ENCODE measurements at places on chromosomes 3 and 15.

DNA sequence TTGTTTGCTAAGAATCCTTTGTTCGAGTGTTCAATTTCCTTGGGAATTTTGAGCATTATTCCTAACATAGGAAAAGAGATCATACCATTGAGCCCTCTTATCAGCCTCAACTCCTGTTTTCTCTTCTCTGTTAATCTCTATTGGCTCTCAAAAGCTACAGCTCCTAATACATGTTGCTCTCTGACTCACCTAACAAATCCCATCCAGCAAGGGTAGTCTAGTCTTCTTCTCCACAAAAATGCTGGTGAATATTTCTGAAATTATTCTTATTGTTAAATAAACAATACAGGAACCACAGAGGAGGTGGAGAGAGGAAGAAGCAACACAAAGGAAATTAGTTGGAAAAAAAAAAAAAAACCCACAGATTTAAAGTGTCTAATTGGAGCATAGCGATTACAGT is 325.8 kb upstream of the NAALADL2 start:
- DNase-seq: no peak

GRCh38 chr3:107432013-107432515 is 54.8 kb downstream of the CCDC54 start:
- DNase-seq: no peak

DNA sequence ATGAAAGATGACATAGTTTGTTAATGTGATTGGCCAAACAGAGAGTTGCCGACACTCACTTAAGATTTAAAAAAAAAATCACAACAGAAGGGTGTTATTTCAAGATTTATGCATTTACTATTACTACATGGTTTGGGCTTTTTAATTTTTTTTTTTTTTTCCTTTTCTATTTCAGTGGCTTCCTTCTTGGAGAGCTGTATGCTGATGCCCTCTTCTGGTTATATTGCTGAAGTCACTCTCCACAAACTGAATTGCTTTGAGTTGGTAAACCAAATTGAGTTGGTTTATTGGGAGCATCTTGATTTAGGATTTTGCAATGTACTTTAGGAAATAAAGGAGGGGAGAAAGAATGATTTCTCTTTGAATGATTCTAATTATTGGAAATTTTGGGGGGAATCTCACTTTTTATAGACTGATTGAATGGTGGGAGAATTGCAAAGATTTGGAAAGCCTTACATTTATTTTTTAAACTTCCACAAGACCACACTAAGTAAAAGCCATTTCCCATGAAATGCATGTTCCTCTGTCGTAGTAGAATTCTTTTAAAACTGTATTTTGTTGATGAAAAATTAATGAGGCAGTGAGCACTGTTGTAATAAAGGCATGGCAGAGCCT is 186.6 kb upstream of the FEZF2 start:
- no peak for DNase-seq

DNA sequence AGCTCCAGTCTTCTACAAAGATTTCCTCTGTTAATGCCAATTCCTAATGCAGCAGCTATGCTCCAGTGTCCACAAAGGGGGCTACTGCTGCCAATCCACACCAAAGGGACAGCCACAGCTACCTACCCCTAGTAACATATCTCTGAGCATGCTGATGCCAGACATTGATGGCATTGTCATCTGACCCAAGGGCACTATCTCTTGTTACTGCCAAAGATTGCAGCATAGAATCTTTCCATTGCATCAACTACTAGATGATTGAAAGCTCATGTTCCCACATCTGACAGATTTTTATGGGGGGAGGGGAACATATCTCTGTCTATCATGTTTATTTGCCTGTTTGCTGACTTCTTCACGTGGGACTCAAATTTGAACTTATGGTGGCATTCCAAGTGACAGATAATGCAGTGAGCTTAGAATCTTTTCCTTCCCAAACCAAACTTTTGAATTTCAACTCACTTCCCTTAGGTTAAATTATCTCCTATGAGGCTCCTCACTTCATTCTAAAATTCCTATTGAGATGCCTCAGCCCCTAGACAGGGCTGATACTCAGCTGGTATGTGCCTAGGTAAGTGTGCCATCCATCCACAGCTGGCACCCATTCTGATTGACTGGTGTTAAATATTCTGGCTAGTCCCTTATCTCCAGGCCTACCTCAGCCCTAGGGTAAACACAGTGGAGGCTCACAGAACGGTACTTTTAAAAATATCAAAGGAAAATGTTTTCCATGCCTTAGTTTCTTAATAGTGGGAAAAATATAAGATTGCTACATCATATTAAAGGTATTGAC is 100.3 kb downstream of the STRIT1 start:
- DNase-seq: no peak

- DNase-seq: no peak
These were observed 45.8 kb upstream of the PPP4R2 start for GRCh38 chr3:72950801-72951200.

- no peak for DNase-seq
These were observed 13.2 kb downstream of the TM4SF4 start for GRCh38 chr3:149487598-149488197.

GRCh38 chr3:140358686-140359085 is 319.2 kb upstream of the TRIM42 start:
- DNase-seq: no peak

DNA sequence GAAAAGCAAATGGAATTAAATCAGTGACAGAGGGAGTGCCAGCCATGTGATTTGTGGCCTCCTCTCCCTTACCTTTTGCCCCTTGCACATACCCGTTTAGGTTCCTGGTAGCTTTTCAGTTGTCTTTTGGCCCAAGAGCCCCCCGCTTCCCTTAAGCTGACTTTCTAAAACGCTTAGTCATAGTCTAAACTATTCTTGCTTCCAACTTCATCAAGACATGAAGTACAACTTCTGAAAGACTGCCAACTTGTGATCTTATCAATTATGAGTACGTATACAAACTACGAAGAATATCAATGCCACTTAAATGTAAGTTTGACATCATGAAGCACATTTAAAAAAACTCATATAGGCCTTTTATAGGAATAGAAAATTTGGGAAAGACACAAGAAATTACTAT is 61.9 kb downstream of the EIF3J start:
- DNase-seq: no peak

Data from activated naive CD4-positive, alpha-beta T cell (primary cell).